ENCODE measurements at places on chromosomes 3 and 15.

DNA sequence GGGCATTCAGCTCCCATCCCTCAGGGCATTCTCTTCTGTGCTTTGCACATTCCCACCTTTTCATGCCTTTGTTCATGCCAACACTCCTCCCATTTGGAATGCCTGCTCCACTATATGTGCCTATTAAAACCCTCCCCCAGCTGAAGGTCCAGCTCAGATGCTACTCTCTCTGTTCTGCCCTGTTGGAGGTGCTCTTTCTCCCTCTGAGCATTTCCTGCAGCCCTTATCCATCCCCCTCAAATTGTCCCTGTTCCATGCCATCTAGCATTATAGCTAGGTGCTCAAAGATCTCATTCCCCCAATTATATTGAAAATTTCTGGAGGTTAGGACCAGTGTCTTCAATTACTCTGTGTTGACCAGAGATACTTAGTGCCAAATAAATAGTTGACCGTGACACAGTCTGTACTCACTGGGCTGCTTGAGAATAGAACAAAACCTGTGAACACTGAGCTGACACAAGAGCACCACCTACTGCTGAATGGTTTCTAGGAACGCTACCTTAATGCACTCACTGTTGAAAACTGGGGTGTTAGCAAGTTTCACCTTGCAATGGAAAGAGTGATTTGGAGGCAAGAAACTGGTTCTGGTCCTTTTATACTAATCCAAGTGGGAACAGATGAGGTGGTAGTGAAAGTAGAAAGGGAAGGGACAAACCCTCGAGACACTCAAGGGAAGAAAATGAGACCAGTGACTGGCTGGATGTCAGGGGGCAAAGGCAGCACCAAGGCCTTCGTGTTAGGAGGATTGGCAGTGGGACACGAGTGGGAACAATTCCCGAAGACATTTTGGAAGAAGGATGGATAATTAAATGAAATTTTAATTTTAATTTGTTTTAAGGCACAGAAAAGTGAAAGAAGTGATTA lies 289.8 kb upstream of the ROPN1 start:
- DNase-seq = peak; percentile 57

GRCh38 chr15:89628301-89628700 lies 27.0 kb downstream of the KIF7 start:
- no peak for DNase-seq

- DNase-seq = no peak
Measured at GRCh38 chr15:59251001-59251845, 44.6 kb downstream of the LDHAL6B start.

DNA sequence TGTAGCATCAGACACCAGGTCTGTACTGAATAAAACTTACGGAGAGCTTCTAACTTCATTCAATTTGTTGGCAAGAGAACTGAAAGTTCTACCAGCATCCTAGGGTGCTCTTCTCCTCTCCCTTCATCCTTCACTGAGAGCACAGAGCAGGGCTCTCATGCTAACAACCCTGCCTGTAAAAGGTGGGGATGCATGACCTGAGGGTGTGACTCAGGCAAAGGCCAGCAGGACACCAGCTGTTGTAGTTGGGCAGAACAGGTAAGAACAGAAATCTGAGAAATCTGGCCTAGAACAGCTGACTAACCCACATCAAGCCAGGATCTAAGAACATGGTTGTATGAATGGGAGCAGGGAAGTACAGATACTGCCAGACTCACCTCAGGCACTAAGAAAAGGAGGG lies 64.2 kb downstream of the MYLK start:
- DNase-seq = no peak

- DNase-seq = no peak
Measured at GRCh38 chr3:37897763-37898162, 36.1 kb downstream of the CTDSPL start.

DNA sequence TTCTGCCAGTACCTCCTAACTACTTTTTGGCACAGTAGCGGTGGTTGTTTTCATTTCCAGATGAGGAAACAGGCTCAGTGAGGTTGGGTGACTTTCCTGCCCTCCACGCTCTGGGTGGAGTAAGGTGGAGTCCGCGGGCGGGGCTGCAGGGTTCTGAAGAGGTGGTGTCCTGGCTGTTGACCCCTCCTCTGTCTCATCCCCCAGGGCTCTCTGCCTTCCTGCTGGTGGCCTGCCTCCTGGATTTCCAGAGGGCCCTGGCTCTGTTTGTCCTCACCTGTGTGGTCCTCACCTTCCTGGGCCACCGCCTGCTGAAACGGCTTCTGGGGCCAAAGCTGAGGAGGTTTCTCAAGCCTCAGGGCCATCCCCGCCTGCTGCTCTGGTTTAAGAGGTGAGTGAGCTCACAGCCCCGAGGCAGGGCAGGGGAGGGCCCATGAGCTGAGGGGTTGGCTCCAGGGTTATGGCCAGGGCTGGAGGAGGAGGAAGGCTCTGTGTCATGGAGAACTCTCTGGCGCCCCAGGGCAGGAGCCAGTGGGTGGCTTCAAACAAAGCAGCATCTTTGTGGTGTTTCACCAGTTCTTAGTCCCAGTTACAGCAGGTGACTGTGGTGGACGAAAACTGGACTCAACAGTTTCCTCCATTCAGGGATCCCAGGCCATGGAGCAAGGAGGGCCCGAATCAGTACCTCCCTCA lies 10.4 kb downstream of the SLC28A1 start:
- no peak for DNase-seq

DNA sequence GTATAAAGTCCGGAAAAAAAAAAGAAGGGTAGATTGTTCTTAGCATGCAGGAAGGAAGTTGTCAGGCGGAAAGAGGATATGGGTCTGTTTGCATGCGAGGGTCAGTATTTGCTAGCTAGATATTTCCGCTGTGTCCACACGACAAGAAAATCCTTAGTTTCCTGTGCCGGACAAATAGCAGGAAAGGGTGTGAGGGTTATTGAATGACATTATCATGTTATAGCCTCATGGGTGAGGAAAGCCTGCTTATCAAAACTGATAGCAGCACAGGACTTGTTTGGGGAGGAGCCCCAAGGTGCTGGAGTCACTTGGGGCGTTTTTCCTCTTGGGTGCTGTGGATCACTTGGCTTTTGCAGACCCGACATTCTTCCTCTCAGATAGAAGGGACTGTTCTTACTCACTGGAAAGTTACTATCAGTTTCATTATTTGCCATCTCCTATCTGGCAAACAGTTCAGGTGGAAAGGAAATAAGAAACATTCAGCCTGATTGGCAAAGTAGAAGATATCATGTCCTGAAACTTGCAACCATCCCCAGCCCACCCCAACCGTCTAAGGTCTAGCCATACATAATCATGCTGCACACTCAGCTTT lies 127.2 kb upstream of the DPH6 start:
- DNase-seq = no peak

DNA sequence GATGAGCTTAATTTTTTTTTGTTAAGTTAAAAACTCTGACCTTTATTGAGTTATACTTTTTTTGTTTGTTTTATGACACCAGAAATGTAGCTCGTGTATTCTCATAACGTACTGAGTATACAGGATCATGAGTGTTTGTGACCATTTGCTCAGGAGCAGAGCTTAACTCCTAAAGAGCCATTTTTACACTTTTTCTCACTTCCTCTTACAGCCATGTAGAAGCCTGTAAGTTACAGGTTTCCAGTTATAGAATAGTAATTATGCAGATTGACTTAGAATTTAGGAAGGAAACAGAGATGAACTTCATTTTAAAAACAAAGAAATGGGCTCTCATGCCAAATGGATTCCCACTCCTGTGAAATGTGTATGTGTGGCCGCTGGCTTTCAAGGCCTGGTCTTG lies 151.7 kb downstream of the MCTP2 start:
- no peak for DNase-seq

Measured in NCI-H524 (cell line).